ENCODE measurements at places on chromosomes 11 and 22.
A peak's percentile ranks its signal among the peaks of the same experiment; 100 is the strongest.

DNA sequence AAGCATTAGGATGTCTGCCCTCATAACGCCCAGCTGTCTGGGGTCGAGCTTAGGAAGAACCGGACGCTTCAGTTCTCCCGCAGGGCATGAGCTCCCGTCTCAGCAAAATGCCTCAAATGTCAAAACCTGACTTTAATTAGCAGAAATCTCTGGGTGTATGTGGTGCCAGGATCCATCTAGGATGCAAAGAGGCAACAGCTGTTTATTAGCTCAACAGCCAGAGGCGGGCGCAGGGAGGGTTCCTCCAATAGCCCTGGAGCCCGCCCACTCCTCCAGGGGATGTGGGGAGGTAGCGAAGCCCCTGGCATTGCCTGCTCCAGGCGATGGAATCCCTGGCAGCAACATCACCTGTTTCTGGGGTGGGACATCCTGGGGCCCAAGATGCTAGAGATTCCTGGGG lies 39.4 kb upstream of the RTL6 start:
- no peak for DNase-seq

GRCh38 chr22:28952857-28953256 lies 69.5 kb downstream of the ZNRF3 start:
- no peak for DNase-seq

GRCh38 chr11:65317025-65317786 lies 2.5 kb downstream of the CDC42EP2 start:
- DNase-seq: peak; percentile 87

- peak; percentile 39 for DNase-seq
Observed at GRCh38 chr11:94134651-94135512, 6.2 kb downstream of the PANX1 start.

- DNase-seq: peak; percentile 86
Observed at GRCh38 chr22:29799217-29799680, 32.1 kb downstream of the UQCR10 start.

DNA sequence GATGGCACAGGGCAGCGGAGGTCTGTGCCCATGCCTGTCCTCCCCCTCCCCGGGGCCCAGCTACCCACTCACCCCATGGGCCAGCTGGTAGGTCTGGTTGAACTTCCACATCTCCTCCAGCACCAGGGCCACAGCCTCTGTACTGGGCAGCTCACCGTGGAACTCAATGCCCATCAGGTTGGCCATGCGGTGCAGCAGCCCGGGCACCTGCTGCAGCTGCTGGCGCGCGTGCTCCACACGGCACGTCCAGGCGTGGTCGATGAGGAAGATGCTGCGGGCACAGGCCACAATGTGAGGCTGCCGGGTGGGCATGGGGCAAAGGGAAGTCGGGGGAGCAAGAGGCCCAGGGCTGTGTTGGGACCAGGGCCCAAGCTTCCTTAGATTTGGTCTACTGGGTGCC lies 6.3 kb downstream of the TTLL12 start:
- no peak for DNase-seq

- DNase-seq: no peak
Observed at GRCh38 chr11:23206741-23207336, 346.6 kb upstream of the CCDC179 start.

DNA sequence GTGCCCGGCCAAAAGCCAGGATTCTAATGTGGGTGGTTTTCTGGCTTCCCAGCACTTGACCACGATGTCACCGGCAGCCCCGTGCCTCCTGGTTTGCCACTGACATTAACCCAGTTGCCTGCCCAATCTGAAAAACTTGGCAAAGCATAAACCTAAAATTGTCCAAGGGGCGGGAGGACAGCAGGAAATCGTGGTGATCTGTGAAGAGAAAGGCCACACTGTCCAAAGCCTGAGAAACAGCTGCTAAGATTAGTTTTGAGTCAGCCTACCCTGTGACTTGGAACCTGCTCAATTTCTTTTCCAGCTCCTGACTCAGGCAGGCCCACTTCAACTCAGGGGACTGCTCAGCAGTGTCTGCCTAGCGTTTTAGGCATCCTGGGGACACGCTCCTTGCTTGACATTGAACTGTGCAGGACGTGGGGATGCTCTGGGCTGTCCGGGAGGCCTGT lies 8.2 kb upstream of the F2 start:
- DNase-seq: no peak

DNA sequence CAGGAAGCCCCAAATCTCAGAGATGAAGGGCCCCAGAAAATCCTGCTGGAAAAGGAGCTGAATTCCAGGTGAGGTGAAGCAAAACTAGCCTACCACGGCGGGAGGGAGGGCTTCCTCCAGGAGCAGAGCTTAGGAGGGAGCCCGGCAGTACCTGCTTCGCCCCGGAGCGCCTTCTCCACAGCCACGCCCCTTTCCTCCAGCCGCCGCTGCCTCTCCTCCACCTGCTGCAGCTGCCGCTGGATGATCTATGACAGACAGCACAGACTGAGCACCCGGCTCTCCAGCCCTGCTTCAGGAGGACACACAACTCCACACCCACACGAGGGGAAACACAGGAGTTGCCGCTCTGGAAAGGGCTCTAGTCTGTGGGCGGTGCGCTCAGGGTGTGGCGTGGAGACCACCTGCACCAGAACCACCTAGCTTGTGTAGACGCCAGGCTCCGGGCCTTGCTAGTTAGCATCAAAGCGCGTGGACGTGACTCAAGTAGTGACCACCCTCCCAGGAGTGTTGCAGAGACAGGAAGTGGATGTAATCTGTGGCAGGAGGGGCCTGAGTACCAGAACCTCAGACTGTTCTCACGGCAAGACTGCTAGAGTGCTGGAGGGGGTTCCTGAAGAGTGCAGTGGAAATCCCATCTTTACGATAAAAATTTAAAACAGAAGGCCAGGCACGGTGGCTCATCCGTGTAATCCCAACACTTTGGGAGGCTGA lies 34.6 kb upstream of the BID start:
- DNase-seq: peak; percentile 47

- DNase-seq: peak; percentile 83
Observed at GRCh38 chr22:30390974-30391691, 3.9 kb upstream of the RNF215 start.

- DNase-seq: no peak
Observed at GRCh38 chr11:61125310-61125684, 23.0 kb downstream of the CD5 start.

Data from mucosa of descending colon (tissue), 3 donors.